ENCODE measurements at places on chromosomes 6 and 20.

DNA sequence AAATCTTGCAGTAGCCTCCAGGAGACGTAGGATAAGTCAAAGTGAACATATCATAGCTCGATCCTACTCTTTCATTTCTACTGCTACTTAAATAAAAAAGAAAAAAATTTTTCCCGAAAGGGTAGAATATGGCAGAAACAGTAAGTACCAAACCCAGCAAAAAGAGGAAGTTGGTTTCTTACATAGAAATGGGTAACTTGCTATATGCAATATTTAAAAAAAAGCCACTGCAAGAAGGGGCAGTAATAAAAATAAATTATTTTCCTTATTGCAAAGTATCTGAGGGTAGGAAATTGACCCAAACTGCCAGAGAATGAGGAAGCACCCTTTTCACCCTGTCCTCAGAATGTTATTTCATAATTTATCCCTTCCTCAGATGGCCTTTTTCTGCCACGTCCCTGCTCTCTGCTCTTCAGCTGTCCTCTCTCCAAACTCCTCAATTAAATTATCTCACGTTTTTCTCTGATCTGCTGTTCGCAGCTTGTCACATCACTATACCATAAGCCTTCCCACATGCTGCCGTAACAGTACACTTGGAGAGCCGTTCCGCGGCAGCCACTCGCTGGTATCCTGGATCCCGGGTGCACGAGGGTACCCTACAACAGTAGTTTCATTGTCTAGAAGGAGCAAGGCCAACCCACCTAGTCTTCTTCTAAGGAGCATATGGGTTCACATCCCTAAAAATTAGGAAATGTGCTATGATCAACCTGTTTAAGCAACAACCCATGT is 149.6 kb downstream of the BACH2 start:
- DNase-seq: no peak

DNA sequence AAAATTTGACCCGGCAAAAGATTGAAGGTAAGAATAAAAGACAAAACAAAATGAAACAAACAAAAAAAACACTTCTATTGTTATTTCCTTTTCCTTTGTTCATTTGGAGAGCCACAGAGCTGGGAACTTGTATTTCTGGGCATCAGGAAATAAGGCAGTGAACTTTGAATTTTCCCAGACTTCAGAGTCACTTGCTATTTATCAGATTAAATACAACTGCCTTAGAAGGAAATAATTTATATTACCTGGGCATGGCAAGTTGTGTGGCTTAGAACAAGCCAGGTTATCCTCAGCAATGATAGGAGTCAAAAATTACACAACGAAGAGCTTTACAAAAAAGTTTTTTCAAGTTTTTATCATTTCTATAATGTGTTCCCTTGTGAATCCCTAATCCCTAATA is 20.2 kb upstream of the MRAP2 start:
- no peak for DNase-seq

DNA sequence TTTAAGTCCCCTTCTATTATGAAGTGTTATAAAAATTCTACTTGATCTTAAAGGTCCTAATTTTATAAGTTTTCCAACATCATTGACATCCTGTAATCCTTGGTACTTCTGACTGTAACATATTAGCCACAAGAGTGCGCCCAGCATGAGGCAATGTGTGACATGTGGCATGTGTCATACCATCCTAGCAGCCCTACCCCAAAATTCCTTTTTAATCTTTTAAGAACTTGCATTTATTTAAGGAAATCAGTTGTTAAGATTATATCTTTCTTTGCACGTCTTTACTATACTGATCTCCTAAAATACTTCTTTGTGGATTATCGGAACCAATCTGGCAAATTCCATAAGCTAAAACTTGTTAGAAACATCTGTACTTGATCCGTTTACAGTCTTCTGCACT is 167.1 kb upstream of the SLC24A3 start:
- DNase-seq: no peak

- DNase-seq: no peak
Observed at GRCh38 chr20:17964632-17965031, 4.0 kb downstream of the SNX5 start.

GRCh38 chr20:63837479-63837878 is 6.4 kb upstream of the ZBTB46 start:
- DNase-seq: no peak

GRCh38 chr6:112130878-112131277 is 43.5 kb downstream of the FAM229B start:
- DNase-seq: no peak

DNA sequence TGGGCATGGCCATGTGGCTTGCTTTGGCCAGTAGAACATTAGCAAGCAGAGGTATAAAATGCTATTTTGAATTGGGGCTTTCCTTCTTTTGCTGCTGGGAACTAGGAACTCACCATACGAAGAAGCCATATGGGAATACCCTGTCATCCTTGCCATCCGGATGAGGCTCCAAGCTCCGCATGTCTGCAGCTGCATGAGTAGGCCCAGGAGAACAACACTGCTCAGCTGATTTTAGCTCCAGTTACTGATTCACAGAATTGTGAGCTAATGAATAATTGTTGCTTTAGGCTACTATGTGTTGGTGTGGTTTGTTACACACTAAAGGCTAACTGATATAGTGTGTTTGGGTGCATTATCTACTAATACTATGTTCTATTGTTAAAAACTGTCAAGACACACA is 2.7 kb upstream of the PLCB4 start:
- DNase-seq: no peak

DNA sequence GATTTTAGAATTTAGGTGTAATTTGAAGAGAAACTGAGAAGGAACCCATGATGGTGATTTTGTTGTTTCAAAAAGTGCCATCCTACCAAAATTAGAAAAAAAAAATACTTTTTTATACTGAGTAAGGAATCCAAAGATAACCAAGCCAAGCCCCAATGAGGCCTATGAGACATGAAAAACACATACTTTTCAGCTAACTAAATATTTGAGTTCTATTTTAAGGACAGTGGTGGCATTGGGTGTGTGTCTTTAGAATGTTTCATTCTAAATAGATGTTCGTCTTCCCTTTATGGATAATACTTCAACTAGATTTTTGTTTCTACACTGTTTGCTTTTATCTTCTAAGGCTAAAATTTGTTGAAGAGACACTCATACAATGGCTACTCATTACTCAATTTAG is 9.6 kb downstream of the CD24 start:
- no peak for DNase-seq

GRCh38 chr6:70282312-70282918 is 20.5 kb downstream of the COL9A1 start:
- no peak for DNase-seq

DNA sequence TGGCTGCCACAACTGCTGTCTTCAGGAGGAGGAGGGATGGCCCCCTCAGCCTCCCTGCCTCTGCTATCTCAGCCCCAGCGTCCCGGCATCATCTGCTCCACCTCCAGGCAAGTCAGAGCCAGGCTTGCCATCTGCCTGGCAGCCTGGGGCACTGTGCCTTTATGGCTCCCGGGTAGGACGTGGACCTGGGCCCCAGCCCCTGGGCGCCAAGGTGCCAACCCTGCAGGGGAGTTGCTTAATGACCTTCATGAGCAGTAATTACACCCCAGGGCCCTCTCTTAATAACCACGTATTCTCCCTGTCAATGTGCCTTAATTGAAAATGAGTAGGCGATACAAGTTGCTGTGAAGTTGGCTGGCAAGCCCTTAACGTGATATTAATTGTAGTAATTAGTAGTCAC is 122.1 kb upstream of the MLN start:
- no peak for DNase-seq

GRCh38 chr20:25244976-25245375 is 2.9 kb upstream of the PYGB start:
- DNase-seq: no peak

GRCh38 chr20:33034901-33035492 is 3.5 kb downstream of the BPIFB6 start:
- no peak for DNase-seq

DNA sequence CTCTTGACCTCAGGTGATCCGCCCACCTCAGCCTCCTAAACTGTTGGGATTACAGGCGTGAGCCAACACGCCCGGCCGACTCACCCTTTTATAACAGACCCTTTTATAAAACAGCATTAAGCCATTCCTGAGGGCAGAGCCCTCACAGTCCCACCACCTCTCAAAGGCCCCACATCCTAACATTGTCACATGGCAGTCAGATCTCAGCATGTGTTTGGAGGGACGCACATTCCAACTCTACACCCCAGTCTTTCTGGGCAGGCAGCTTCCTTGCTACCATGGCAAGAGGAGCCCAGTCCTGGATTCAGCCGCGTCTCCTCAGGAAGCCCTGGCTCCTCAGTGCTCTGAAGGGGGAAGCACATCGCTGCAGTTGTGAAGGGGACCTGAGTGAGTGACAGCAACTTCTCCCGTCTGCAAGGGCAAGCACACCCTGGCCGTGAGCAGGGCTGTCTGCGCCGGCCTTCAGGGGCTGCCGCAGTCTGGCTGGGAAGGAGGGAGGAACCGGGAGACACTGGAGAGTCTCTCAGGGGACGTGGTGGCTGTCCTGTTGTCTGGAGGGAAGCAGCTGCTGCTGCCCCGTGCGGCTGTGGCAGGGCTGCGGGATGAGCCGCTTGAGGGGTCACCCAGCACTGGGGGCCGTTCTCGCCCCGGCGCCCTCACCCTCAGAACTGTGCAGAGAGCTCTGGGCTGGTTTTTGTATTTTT is 15.9 kb downstream of the OSBPL2 start:
- no peak for DNase-seq

GRCh38 chr6:27582928-27583725 is 110.2 kb upstream of the ZNF184 start:
- DNase-seq: no peak

DNA sequence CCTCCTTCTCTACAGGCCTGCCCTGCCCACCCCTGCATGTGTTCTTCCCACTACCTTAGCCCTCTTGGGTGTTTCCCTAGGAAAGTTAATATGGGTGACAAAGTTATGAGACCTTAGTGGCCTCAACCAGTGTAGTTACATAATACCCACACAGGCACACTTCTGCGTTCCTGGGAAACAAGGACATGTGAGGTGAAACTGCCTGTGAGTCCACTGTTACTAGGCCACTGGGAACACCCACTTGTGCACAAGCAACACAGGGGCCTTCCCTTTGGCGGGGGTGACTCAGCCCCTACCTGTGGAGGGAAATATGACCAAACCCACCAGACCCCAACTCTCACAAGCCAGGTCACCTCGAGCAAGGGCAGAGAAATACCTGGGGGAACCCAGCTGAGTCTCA is 12.8 kb downstream of the PI16 start:
- no peak for DNase-seq

- DNase-seq: no peak
Observed at GRCh38 chr6:147961481-147962141, 381.0 kb upstream of the SASH1 start.

DNA sequence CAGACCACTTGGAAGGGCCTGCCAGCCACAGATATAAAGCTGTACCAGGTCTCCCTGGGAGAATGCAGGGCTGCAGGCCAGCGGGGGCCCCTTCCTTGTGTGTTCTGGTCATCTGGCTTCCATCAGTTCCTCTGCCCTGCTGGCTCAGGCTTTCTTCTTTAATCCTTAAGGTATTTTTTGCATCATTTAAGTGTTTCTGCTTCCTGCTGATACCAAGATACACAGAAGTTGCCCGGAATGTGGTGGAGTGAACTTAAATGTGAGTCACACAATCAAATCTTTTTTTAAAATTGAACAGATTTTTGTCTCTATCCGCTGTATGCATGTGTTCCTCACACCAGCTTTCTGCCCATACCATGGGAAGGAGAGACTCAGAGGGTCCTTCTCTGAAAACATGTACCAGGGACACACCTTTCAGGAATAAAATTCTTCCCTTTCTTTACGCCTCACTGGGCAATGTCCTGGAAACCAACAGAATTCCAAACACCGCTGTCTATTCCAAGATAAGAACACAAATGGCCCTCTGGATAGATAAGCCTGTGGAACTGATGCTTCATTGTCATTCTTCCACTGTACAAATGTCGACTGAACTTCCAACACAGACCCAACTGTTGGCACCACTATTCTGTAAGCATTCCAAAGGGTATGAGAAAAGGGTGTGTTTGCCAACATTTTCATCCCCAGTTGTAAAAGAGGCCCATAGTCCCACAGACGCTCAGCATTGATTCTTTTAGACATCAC is 206.2 kb upstream of the MYLIP start:
- no peak for DNase-seq

- DNase-seq: no peak
Observed at GRCh38 chr6:40894962-40895799, 143.8 kb downstream of the UNC5CL start.

DNA sequence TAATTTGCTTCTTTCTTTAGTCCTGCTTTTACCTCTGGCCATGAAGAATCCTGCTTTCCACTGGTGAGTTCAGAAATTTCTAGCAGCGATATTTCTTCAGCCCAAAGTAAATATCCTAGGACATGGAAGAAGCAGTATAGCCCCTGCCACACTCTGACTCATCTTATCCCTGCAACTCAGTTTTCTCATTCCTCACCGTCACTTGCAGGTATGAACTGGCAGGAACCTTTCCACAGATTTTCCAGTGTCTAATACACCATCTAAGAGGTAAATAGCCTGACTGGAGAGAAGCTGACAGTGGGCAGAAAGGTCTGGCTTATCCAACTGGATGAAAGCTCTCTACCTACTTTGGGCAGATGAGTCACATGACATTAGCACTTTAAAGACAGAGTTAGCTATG is 816.7 kb upstream of the FLRT3 start:
- no peak for DNase-seq

- DNase-seq: peak; percentile 74
Observed at GRCh38 chr6:692356-692851, 535 bp downstream of the EXOC2 start.

DNA sequence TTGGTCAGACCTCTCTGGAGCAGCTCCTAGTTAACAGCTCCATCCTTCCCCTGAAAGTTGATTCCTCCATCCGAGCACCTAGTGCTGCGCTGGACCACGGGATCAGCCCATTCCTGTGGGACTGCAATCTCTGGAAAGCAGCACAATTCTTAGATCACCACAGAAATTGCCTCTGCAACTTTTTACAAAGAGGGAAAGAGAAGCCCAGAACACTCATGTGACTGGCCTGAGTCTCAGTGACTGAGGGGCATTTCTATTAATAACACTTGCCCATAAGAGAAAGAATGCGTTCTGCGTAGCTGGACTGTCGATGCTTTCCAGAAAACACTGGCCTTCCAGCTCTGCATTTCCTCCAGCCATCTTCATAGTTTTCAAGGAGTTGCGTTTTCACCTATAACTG is 18.3 kb downstream of the MPC1 start:
- no peak for DNase-seq

DNA sequence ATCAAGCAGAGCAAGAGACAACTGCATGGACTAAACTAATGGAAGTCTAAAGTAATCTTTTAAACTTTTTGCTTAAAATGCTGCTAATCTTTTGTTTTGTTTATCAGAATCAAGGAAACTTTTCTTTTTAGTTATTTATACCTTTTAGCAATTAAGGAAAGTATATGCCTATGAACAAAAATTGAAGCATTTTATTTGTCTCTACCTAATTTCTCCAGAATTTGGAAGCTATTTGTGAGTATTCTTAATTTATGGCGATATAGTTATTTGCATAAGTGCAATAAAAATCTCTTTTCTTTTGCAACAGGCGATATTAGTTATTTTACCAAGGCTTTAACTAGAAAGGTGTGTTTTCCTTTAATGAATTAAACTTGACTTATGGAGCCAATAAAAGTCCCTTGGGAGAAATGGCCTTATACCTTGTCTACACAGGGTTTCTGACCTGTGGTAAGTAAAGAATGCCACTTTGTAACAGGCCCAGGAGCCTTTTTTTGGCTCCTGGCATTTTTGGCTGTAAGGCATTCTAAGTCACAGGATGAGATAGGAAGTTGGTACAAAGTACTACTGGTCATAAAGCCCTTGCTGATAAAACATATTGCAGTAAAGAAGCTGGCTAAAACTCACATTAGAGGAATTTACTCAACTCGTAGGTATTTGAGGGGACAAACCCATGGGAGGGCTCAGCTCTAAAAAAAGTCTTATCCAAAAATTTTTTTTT is 37.2 kb downstream of the TMEM14A start:
- no peak for DNase-seq

GRCh38 chr6:53765270-53765669 is 29.5 kb upstream of the LRRC1 start:
- DNase-seq: no peak

Measured in activated T-cell treated with anti-CD3 and anti-CD28 coated beads, Interleukin-2, amount 50 U/mL, for 4 hours (primary cell).